ENCODE measurements at places on chromosomes 4 and X.
A peak's percentile ranks its signal among the peaks of the same experiment; 100 is the strongest.

GRCh38 chr4:1772853-1773538 is 20.1 kb upstream of the FGFR3 start:
- H3K36me3 ChIP-seq, result no peaks in the 10 kb centered on the region
- H3K4me1 ChIP-seq, result no peaks in the 10 kb centered on the region
- H3K27me3 ChIP-seq, result peaks cover 52% of the 10 kb centered on the region

DNA sequence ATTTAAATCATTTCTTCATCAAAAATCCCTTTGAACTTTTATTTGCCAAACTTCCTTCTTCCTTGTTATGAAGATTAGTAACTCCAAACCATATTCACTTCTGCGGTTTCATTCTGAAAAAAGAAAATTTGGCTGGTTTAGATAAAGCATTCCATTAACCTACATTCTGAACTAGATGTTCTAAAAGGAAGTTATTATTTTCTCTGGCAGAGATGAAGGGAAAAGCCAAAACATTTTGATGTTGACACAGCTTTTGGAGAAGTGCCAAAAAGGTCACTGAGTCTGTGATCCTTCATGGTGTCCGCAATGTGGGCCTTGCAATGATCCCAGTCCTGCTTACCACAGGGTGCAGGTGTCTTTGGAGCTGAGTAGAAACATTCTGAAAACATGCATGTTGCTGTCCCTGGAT is 36.0 kb downstream of the CXCL8 start:
- no peak for DNase-seq
- no peaks in the 10 kb centered on the region for H3K27me3 ChIP-seq
- no peak overlapping the region for H3K4me3 ChIP-seq
- H3K36me3 ChIP-seq, result no peaks in the 10 kb centered on the region
- H3K4me1 ChIP-seq, result peaks cover 34% of the 10 kb centered on the region

DNA sequence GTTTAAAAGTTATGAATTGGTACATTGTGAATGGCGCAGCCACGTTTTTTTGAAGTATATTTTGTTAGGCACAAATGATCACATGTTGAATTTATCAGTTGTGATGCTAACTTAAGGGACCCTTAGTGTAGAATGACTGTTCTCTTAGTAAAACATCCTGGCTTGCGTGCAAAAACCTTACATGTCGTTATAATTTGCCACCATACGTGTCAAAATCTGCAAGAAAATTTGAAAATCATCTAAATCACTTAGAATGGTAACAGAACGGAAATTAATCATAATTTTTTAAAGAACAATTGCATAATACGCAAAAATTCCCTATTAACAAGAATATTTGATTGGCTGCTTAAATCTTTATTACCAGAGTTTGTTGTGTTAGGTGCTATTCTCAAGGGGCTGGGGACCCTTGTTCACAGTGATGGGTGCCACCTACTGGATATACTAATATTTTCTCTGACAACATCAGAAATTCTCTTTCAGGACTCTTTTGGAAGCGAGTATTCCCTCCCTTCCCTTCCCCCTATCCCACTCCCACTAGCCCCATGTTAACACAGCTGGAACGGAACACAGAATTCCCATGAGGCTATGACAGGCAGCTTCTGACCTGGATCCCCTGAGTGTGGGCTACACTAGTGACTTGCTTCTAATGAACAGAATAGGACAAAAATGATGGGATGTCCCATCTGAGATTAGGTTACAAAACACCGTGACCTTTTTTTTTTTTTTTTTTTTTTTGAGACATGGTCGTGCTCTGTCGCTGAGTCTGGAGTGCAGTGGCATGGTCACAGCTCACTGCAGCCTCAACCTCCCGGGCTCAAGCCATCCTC is 71.8 kb downstream of the SUPT20HL2 start:
- H3K4me3 ChIP-seq, result no peak overlapping the region
- H3K36me3 ChIP-seq, result no peaks in the 10 kb centered on the region
- no peak overlapping the region for H3K27ac ChIP-seq

- no peaks in the 10 kb centered on the region for H3K27me3 ChIP-seq
- no peak for DNase-seq
- peaks cover 6% of the 10 kb centered on the region for H3K4me1 ChIP-seq
- H3K27ac ChIP-seq, result no peak overlapping the region
- H3K4me3 ChIP-seq, result no peak overlapping the region
Observed at GRCh38 chr4:169215656-169216055, 55.1 kb downstream of the SH3RF1 start.

GRCh38 chr4:162498168-162498567 is 334.4 kb upstream of the FSTL5 start:
- no peak overlapping the region for H3K4me3 ChIP-seq
- no peaks in the 10 kb centered on the region for H3K27me3 ChIP-seq
- no peak overlapping the region for H3K27ac ChIP-seq
- no peaks in the 10 kb centered on the region for H3K36me3 ChIP-seq
- H3K4me1 ChIP-seq, result no peaks in the 10 kb centered on the region
- no peak for DNase-seq

GRCh38 chr4:110821186-110821585 is 198.3 kb upstream of the PITX2 start:
- no peak overlapping the region for H3K27ac ChIP-seq
- no peaks in the 10 kb centered on the region for H3K4me1 ChIP-seq
- H3K4me3 ChIP-seq, result no peak overlapping the region
- no peaks in the 10 kb centered on the region for H3K36me3 ChIP-seq

GRCh38 chr4:107500551-107500950 is 219.5 kb downstream of the PAPSS1 start:
- H3K4me3 ChIP-seq, result no peak overlapping the region
- no peaks in the 10 kb centered on the region for H3K36me3 ChIP-seq
- no peaks in the 10 kb centered on the region for H3K27me3 ChIP-seq
- no peak for DNase-seq
- H3K27ac ChIP-seq, result no peak overlapping the region

DNA sequence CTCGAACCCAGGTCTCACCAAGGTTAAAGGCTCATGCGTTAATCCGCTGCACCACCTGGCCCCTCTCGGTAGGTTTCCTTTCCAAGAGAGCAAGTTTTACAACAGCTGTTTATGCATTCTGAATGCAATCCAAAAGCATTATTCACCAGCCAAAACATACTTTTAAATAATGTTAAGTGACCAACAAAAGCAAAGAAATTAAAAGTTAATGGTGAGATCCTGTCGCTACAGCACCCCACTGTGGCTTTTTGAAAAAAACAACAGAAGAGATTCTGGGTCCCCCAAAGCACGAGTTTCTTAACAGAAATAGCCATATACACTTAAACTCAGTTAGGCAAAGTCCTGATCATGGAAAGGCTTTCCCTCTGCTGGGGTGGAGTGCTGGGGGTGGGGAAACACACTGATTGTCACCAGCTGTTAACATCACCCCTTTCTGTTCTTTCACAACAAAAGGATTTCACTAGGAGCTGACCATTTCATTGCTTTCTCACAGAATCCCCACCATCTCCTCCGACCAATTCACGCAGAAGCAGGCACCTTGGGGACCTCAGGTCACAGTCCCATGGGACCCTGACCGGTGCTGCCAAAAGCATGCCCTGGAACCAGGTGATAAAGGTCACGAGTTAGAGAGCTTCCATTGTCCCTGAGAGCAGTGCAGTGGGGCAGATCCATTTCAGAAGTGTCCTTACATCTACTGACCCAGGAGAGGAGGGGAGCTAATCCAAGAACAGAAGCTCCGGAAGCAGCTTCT is 51.2 kb downstream of the ZNF827 start:
- no peaks in the 10 kb centered on the region for H3K27me3 ChIP-seq
- no peak overlapping the region for H3K4me3 ChIP-seq
- H3K4me1 ChIP-seq, result peaks cover 4% of the 10 kb centered on the region
- no peak for DNase-seq

GRCh38 chr4:105102016-105102415 is 44.7 kb upstream of the TET2 start:
- no peaks in the 10 kb centered on the region for H3K4me1 ChIP-seq
- no peak overlapping the region for H3K27ac ChIP-seq
- H3K27me3 ChIP-seq, result no peaks in the 10 kb centered on the region
- H3K36me3 ChIP-seq, result no peaks in the 10 kb centered on the region
- no peak overlapping the region for H3K4me3 ChIP-seq

DNA sequence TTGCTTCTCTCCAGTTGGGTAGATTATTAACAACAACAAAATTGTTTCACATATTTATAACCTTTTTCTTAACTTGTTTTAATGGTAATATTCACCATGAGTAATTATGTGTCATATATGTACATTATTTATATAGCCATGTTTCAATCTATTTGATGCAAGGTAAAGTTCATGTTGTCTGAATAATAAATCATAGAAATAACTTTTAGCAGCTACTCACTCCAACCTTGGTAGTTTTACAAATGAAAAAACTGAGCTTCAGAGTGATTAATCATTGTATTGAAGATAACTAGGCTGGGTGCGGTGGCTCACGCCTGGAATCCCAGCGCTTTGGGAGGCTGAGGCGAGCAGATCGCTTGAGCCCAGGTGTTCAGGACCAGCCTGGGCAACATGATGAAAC is 46.0 kb downstream of the TMA16 start:
- H3K36me3 ChIP-seq, result no peaks in the 10 kb centered on the region
- H3K4me1 ChIP-seq, result no peaks in the 10 kb centered on the region
- no peak overlapping the region for H3K4me3 ChIP-seq
- H3K27ac ChIP-seq, result no peak overlapping the region
- H3K27me3 ChIP-seq, result no peaks in the 10 kb centered on the region

DNA sequence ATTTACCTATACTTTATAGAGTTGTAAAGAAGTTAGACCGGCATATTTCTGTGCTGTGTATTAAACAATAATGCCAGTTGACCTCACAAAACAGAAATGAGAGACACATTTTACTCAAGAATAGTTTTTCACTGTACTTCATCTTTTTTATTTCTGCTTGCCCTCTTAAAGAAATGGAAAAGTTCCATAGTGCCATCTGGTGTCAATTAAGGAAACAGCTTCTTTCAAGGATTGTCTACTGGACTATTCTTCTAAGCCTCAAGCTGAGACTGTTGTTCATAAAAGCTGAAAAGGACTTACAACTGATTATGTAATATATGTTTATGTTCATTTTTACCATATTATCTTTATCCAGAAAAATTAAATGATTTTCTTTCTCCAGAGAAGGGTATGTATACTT is 1523.7 kb downstream of the ARAP2 start:
- DNase-seq, result no peak
- no peaks in the 10 kb centered on the region for H3K27me3 ChIP-seq
- no peak overlapping the region for H3K4me3 ChIP-seq

DNA sequence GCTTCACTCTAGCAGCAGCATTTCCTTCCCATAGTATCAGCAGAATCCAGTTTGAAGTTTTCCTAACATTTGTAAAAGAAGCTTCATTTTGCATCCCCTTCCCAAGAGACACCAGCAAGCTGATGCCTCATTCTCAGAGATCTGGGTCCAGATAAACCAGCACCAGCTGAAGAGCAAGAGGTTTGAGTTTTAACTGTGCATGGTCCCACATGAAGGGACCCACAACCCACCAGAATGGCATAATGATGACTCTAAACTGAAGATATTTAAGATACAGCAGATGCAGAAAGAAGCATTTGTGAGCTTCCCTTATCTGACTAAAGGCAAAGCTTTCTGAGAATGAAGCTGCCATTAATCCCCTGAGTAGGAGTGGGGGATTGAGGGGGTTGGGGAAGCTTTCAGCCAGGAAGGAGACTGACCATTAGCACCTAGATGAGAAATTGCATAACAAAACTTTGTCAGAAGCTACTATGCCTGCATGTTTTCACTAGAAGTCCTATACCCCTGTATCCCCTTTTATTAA is 18.6 kb downstream of the NUDT6 start:
- no peak overlapping the region for H3K4me3 ChIP-seq
- H3K27ac ChIP-seq, result no peak overlapping the region
- H3K36me3 ChIP-seq, result no peaks in the 10 kb centered on the region
- no peaks in the 10 kb centered on the region for H3K27me3 ChIP-seq
- DNase-seq, result no peak
- no peaks in the 10 kb centered on the region for H3K4me1 ChIP-seq

- H3K4me3 ChIP-seq, result no peak overlapping the region
- no peak overlapping the region for H3K27ac ChIP-seq
- H3K4me1 ChIP-seq, result no peaks in the 10 kb centered on the region
- H3K27me3 ChIP-seq, result no peaks in the 10 kb centered on the region
- DNase-seq, result no peak
- no peaks in the 10 kb centered on the region for H3K36me3 ChIP-seq
Observed at GRCh38 chr4:62835631-62836030, 1573.6 kb downstream of the TECRL start.

DNA sequence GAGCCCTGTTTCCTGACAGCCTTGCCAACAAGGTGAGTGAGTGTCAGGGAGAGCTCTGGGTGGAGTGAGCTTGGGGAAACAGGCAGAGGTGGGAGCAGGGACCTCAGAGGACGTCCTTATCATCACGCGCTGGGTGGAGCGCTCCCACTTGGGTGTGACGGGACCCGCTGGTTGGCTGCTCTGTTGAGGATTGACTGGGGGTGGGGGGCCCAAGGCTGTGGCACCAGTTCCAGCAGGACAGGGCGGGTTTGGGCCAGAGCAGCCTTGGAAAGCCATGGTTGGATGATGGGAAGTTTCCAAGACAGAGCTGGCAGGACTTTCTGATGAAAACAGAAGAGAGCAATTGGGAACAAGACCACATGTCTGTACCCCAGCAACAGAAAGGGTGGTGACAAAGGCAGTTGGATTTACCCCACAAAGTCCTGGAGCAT is 3.0 kb upstream of the PCGF3 start:
- no peak for DNase-seq
- no peak overlapping the region for H3K27ac ChIP-seq
- H3K27me3 ChIP-seq, result no peaks in the 10 kb centered on the region
- no peak overlapping the region for H3K4me3 ChIP-seq
- peaks cover 10% of the 10 kb centered on the region for H3K4me1 ChIP-seq

GRCh38 chr4:2059726-2060602 is 837 bp downstream of the NAT8L start:
- H3K36me3 ChIP-seq, result no peaks in the 10 kb centered on the region
- DNase-seq, result no peak
- no peak overlapping the region for H3K4me3 ChIP-seq
- H3K27me3 ChIP-seq, result peaks cover 71% of the 10 kb centered on the region
- peaks cover 14% of the 10 kb centered on the region for H3K4me1 ChIP-seq
- no peak overlapping the region for H3K27ac ChIP-seq

DNA sequence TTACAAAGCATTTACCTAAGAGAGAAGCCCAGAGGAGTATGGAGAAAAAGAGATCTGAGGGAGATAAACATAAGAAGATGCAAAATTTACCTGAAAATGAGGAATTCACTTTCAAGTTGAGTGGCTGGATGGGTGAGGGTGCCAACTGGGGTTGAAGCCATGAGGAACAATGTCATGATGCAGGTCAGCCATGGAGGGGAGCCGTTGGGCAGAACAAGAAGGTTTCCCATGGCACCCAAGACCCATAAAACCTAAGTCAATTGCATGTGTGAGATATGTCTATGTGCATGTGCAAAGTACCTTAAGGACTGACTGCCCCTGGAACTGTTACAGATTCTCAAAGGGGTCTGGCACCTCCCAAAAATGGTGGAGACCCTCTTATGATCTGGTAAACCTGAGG is 46.6 kb upstream of the PRRG1 start:
- peak; percentile 12 for DNase-seq
- H3K27ac ChIP-seq, result no peak overlapping the region
- H3K4me3 ChIP-seq, result no peak overlapping the region
- no peaks in the 10 kb centered on the region for H3K36me3 ChIP-seq
- H3K4me1 ChIP-seq, result no peaks in the 10 kb centered on the region

GRCh38 chr4:13653766-13654161 is 26.2 kb upstream of the BOD1L1 start:
- H3K36me3 ChIP-seq, result no peaks in the 10 kb centered on the region
- no peak overlapping the region for H3K27ac ChIP-seq
- H3K4me3 ChIP-seq, result no peak overlapping the region
- no peaks in the 10 kb centered on the region for H3K27me3 ChIP-seq
- no peaks in the 10 kb centered on the region for H3K4me1 ChIP-seq
- DNase-seq, result no peak
